ENCODE measurements at places on chromosomes 6 and 20.

DNA sequence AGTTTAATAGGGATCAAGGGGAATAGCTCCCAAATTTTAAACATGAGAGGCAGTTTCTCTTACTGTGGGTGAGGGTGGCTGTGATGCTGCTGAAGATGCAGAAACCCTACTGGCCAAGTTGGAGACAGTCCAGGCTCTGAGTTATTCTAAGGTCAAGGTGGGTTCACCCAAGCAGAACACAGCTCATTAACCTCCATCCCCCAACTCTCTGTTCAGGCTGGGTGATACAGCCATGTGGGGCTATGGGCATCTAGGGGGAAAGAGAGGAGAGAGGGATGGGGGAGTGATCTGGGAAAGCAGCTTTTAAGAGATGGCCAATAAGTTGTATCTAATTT, 18.9 kb upstream of the TRAM2 start:
- no peak for DNase-seq

- no peak for DNase-seq
Measured at GRCh38 chr6:31861919-31862343, 690 bp downstream of the NEU1 start.

GRCh38 chr6:85945459-85946185, 302.9 kb upstream of the SYNCRIP start:
- DNase-seq = no peak

GRCh38 chr6:170404697-170405096, 98.1 kb downstream of the FAM120B start:
- DNase-seq = no peak

- DNase-seq = peak; percentile 49
Measured at GRCh38 chr20:33647603-33648395, 14.3 kb upstream of the C20orf144 start.

DNA sequence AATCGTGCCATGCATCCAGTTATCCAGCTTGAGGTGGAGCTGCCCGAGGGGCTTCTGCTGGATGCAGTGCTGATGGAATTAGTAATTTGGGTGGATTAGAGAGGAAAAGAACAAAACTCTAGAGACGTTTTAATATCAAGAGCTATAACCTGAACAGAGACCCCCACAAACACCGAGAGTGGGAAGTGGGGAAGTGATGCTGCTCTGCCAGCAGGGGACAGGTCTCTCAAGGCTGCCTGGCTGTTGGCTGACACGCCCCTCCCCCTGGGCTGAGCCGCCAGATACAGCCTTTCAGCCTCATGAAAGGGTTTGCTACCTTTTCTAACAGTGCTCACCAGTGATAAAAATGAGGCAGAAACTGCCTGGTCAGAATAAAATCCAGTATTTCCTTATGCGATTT, 9.6 kb downstream of the LEMD2 start:
- DNase-seq = no peak

DNA sequence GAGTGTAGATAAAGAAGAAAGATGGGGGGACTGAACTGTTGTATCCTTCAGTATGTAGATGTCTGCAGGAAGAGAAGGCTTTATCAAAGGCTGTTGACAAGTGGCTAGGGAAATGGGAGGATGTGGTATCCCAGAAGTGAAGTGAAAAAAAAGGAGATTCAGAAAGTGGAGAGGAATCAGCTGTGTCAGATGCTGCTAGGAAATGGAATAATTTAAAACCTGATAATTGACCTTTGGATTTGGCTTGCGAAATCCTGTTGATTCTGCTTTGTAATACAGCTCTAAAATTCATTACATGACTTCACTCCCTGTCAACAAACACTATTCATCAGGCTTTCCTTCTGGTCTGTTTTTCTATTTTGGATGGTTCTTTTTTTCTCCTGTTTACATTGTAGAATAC, 41.7 kb downstream of the PHF3 start:
- DNase-seq = no peak

GRCh38 chr20:51401496-51401895, 141.0 kb downstream of the NFATC2 start:
- DNase-seq = no peak
